ENCODE measurements at places on chromosomes 16 and 17.
A peak's percentile ranks its signal among the peaks of the same experiment; 100 is the strongest.

GRCh38 chr17:5042157-5043022, 7.2 kb upstream of the SLC52A1 start:
- no peak for DNase-seq

- DNase-seq, result no peak
Observed at GRCh38 chr16:22661161-22661647, 150.5 kb downstream of the NPIPB5 start.

- no peak for DNase-seq
Observed at GRCh38 chr16:19872179-19872863, 12.3 kb downstream of the GPRC5B start.

GRCh38 chr16:8047736-8048135, 542.6 kb downstream of the TMEM114 start:
- no peak for DNase-seq

- DNase-seq, result peak; percentile 70
Observed at GRCh38 chr16:10514369-10515055, 65.9 kb downstream of the EMP2 start.

DNA sequence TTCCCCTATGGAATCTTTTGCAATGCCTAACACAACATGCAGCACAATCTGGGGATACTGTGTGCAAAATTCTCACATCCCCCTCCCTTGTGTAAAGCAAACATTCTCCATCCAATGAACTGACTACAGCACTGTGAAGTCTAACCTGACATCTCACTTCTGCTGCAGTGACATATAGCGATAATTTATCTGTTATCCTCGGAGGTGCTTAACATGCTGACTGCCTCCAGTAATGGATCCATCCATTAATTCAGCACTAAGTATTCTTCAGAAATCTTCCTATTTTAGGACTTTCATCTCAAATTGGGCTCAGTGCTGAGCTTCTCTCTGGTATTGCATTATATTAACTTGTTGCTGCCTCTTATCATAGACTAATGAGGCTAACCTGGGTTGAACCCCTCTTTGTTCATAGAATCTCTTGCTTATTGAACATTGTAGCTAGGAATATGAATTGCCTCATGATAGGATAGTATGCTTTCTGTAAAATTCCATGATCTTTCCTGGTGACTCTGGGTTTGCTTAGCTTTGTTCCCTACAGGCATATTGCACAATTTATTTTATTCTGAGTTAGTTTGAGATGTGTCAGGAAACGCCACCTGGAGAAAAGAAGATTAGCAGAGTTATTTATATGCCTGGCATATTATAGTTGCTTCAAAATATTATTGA, 187.9 kb downstream of the CNTNAP4 start:
- DNase-seq, result no peak

- DNase-seq, result peak; percentile 59
Observed at GRCh38 chr16:87918866-87919680, 17.3 kb downstream of the CA5A start.

GRCh38 chr17:27446569-27447301, 9.5 kb upstream of the KSR1 start:
- DNase-seq, result peak; percentile 87

GRCh38 chr17:6940186-6940649, 55.6 kb upstream of the ALOX12 start:
- peak; percentile 23 for DNase-seq

GRCh38 chr17:34519282-34519681, 60.1 kb upstream of the TMEM132E start:
- peak; percentile 1 for DNase-seq

DNA sequence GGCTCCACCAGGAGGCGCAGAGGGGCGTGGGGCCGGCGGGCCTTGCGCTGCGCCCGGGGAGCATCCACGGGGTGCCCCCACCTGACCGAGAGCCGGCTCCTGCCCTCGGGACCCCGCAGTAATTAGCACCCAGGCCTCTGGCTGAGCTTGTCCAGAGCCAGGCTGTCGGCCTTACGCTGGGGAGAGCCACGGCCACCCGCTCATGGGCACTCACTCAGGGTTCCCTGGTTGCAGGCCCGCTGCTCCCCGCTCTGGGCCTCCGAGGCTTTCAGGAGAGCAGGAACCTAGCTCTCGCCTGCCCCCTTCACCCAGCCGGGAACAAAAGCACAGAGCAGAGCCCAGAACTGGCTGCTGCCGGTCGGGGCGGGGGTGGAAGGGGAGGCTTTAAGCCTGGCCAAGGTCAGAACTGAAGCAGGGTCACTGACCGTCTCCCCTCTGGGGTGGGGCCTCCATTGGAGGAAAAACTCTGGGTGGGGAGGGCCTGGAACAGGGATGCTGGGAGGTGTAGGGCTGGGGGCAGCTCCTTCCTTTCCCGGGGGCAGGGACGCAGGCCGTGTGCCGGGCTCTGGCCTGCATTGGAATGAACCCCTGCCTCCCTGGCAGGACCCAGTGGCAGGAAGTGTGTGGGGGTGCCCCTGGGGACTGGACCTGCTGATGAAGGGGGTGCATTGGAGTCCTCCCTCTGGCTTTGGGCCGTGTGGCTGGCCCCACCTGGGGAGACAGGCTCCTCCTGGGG, 12.3 kb downstream of the GLIS2 start:
- DNase-seq, result peak; percentile 78

DNA sequence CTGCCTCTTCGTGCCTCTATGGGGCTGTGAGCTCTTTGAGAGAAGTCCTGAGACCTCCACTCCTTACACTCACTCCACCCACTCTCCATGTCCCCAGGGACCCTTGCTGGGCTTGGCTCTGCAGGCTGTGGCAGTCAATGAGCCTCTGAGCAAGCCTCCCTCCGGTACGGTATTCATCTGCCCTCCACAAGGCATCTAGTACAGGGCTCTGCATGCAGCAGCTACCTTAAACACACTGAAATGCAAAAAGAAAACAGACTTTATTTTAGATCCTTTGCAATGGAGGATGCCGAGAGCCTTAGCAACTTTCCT, 38.9 kb upstream of the SMPD3 start:
- no peak for DNase-seq

DNA sequence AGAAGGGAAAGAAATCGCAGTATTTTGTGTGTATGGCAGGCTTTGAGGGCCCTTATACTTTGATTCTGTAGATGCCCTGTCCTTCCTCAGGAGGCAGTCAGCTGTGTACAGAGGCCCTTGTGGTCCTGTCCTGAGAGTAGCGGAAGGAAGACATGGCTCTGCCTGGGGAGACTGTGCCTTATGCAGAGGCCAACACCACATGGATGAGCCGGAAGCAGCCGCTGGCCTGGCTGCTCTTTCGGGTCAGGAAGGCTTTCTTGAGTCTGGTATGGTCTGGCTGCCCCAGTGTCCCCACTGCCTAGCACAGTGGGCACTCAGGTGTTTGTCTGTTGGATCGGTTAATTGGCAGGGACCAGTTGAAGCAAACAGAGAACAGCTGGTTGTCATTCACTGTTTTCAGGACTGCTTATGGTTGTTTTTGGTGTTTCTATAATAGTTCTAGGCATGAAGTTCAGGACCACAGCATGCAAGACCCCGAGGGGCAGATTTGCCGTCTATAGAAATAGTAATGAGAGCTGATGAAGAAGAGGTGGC, 12.4 kb downstream of the USP10 start:
- no peak for DNase-seq

DNA sequence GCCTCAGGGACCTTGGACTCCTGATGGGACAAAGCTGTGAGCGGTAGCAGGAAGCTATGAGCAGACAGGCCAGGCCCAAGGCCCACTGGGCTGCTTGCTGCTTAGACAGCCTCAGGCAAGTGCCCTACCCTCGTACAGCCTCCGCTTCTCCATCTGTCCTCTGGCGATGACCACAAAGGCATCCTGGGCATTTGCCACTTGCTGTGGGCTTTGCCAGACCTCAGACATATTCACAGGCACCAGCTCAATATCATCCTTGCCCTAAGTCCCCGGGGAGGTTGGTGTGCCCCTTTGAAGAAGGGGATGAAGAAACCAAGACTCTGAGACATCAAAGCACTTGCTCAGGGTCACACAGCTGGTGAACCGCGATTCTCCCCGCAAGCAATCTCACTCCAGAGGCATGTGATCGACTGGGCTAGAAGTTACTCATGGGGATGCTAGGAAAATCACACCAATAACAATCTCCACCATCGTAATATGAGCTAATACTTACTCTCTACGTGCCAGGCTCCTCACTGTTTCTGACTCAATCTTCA, 21.7 kb downstream of the PPL start:
- DNase-seq, result peak; percentile 78

GRCh38 chr16:12625068-12625467, 178.6 kb downstream of the CPPED1 start:
- no peak for DNase-seq

DNA sequence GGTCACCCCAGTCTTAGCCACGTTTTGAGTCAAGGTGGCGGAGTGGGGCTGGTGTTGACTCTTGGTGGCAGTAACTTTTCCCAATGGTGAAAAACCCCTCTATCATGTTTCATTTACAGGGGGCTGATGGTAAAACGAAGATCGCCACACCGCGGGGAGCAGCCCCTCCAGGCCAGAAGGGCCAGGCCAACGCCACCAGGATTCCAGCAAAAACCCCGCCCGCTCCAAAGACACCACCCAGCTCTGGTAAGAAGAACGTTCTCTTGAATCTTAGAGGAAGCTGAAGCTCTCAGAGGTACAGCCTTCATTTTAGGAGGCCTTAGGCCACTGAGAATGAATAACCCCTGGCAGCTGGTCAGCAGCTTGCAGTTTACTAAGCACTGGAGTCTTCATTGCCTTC, 7.7 kb upstream of the STH start:
- no peak for DNase-seq

DNA sequence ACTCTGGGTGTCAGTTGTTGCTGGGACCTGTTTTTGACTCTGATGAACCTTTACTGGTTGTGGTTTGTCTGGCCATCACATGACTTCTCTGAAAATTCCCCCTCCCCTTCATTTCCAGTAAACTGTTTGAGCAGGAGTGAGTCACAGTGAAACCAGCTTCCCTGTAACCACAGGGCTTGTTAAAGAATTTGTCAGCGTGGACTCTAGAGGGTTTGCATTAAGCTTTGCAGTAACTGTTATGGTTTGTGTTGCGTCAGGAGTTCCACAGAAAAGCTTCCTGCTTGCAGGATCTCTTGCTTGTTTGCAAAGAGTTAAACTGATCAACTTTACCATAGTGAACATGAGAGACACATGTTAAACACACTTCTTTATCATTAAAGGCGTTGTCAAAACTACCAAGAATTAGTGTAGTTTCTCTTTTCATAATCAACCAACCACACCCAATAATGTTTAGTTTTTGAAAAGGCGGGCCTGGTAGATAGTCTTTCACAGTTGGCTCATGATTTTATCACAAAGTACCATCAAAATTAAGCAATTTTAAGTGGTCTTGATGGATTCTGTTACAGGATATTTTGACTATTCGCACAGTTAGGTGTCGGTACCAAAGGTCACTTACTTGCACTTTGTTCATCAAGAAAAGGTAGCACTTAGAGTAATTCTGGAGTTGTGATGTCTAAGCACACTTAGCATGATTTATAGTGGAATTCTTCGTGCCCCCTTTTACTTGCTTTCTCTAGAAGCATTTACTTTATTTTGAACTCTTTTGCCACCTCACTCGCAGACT, 79.3 kb downstream of the VMP1 start:
- peak; percentile 100 for DNase-seq

- DNase-seq, result no peak
Observed at GRCh38 chr16:15649727-15650018, 372 bp upstream of the NDE1 start.
